ENCODE measurements at places on chromosomes 4 and X. TPM values are rescaled to one million over a fixed set of nuclear protein-coding genes. Genes with fewer than 3 reads are reported as not detected.

The BEX4 gene
- polyA plus RNA-seq: 24.9 TPM

The BEX2 gene
- polyA plus RNA-seq: 113 TPM

The ATOH1 gene
- polyA plus RNA-seq: not detected

The DGKK gene
- polyA plus RNA-seq: not detected

The SORCS2 gene
- 0.34 TPM for polyA plus RNA-seq

The GALNTL6 gene
- polyA plus RNA-seq: not detected

The NAAA gene
- polyA plus RNA-seq: 3.5 TPM

The DUSP21 gene
- polyA plus RNA-seq: not detected

The RTL9 gene
- 0.05 TPM for polyA plus RNA-seq

The CYTL1 gene
- polyA plus RNA-seq: 0.35 TPM

The TASL gene
- polyA plus RNA-seq: 0.27 TPM

The NDNF gene
- 0.19 TPM for polyA plus RNA-seq

The RAI2 gene
- polyA plus RNA-seq: 8.1 TPM

The TENM3 gene
- polyA plus RNA-seq: 2.2 TPM

The MORC4 gene
- polyA plus RNA-seq: 5.7 TPM

The ZRSR2 gene
- polyA plus RNA-seq: 15.2 TPM

The PPBP gene
- not detected for polyA plus RNA-seq

The OPRPN gene
- not detected for polyA plus RNA-seq

The EFHC2 gene
- 0.68 TPM for polyA plus RNA-seq

The LRIT3 gene
- 0.38 TPM for polyA plus RNA-seq

Measured in pancreas (tissue), 10 donors.